ENCODE measurements at places on chromosomes 16 and 17.

GRCh38 chr17:69654981-69655855 lies 240.7 kb downstream of the MAP2K6 start:
- no peak for DNase-seq

GRCh38 chr17:39813631-39814030 lies 50.5 kb downstream of the IKZF3 start:
- no peak for DNase-seq

DNA sequence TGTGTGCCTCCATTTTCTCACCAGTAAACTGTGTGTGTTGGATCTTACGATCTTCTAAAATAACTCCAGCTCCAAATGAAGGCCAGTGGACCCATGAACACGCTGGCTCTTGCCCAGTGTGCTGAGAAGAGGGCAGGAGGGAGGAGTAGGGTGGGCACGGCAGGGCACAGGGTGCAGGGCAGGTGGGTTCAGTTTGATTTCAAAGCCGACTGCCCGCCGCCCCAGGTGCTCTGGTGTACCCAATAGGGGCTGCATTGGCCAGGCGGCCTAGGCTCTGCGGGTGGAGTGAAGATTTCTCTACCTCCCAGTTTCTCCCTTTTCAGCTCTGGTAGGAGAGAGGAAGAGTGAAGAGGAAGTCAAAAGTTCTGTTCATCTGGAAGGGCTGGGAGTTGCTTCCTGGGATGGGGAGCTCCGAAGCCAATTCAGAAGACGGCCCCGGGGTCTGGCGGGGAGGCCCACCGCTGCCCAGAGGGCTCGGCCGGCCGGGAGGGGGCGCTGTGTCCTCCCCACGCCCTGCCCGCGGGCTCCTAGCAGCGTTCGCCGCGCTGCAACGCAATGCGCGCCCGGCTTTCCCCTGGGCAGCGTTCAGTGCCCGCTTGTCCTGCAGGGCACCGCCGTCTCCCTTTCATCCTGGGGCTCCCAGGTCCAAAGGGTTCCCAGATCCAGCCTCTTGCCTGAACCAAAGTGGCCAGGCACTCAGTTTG lies 1.1 kb upstream of the CRHR1 start:
- DNase-seq = peak; percentile 45

DNA sequence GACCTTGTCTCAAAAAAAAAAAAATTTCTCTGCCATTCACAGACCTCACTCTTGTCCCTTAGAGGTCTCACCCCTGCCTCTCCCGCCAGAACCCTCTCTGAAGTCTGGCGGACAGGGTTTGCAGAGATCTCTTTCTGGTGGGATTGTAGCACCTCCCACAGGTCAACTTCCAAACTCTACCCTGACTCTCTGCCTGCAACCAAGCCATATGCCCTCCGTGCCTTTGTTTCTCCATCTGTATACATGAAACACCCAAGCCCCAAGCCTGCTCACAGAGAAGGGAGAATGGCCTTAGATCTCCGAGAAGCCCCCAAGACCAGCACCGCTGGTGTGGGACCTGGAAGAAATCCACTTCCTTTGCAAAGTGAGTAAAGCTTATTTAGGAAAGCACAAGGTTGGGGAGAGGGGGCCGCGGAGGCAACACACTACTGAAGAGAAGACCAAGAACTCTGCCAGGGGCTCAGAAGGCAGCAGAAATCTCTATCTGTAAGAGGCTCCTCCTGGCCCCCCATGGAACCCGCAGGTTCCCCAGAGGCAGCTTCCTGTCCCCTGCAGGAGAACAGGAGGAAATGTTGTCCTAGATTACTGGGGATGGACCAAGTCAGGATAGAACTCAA lies 219.9 kb downstream of the C16orf78 start:
- DNase-seq = no peak

- no peak for DNase-seq
These were observed 25.6 kb upstream of the ABCC11 start for GRCh38 chr16:48272837-48273421.

DNA sequence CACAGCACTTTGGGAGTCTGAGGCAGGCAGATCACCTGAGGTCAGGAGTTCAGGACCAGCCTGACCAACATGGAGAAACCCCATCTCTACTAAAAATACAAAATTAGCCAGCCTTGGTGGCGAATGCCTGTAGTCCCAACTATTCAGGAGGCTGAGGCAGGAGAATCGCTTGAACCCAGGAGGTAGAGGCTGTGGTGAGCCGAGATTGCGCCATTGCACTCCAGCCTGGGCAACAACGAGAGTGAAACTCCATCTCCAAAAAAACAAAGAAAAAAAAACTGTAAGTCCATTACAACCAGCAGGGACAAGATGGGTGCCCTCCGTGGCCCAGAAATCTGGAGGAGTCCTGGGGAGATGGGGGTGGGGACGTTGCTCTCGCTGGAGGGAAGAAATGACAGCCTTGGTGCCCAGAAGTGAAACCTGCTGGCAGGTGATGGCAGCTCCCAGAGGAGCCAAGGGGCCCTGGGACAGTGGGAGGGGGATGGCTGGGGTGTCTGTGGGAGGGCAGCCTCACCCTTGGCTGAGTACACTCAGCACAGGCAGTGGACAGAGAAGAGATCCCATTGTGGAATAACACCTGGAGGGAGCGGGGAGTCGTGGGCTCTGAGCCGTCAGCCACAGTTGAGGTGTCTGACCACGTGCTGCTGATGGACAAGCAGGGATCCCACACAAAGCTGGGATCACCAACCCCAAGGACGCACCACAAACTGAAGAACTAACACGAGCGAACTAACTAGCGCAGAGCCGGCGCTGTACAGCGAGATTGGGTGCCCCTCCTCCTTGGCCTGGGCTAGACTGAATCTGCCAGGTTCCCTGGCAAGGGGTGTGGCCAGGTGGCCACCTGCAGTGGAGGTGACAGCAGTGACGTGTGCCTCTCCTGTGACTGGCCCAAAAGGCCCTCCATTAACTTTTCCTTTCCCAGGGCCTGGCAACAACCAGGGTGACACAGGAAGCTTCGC lies 46.9 kb upstream of the BAHCC1 start:
- peak; percentile 72 for DNase-seq

- no peak for DNase-seq
These were observed at the start of gene NLRC3 for GRCh38 chr16:3577302-3577752. Gene NLRC3 (minus strand): TSS chr16:3577403. CDS start chr16:3565036, 12,367 bp downstream.

DNA sequence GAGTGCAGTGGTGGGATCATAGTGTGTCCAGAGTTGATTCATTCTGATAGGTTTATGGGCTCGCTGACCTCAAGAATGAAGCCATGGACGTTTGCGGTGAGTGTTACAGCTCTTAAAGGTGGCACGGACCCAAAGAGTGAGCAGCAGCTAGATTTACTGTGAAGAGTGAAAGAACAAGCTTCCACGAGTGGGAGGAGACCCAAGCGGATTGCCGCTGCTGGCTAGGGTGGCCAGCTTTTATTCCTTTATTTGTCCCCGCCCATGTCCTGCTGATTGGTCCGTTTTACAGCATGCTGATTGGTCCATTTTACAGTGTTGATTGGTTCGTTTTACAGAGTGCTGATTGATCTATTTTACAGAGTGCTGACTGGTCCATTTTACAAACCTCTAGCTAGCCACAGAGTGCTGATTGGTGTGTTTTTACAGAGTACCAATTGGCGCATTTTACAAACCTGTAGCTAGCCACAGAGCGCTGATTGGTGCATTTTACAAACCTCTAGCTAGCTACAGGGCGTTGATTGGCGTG lies 17.5 kb downstream of the CACNG4 start:
- DNase-seq = no peak

GRCh38 chr16:2159175-2159838 lies 3.7 kb downstream of the TRAF7 start:
- DNase-seq = no peak

- DNase-seq = no peak
These were observed 19.6 kb upstream of the MFSD6L start for GRCh38 chr17:8818654-8819330.

DNA sequence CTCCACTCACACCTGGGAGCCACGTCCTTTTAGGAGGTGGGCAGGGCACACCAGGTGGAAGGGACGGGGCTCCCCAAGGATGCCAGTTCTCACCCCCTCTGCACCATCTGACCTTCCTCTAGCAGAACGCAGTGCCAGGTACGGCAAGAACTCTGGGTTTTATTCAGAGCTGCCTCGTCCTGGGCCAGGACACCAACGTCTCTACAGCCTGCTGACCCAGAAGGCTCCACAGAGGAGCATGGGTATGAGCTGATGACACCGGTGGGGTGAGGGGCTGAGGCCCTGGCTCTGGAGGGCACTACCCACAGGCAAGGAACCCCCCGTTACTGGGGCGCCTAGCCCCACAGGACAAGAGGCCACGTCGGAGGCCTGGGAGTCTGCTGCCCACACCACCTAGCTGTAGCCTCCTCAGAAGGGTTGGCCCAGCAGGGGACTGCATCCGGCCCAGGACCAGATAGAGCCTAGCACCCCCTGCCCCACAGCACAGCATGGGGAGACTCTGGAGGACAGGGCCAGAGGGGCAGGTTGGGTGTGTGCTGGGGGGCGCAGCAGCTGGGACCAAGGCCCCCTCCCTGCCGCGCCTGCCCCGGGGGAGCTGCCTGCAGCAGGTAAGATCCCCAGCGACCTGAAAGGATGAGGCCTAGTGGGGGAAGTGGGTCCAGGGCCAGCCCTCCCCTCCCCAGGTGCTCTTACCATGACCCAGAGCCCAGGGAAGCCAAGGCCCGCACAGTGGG lies 13.9 kb downstream of the BCAR1 start:
- no peak for DNase-seq

GRCh38 chr17:1909985-1910384 lies 80.2 kb downstream of the RPA1 start:
- DNase-seq = no peak

DNA sequence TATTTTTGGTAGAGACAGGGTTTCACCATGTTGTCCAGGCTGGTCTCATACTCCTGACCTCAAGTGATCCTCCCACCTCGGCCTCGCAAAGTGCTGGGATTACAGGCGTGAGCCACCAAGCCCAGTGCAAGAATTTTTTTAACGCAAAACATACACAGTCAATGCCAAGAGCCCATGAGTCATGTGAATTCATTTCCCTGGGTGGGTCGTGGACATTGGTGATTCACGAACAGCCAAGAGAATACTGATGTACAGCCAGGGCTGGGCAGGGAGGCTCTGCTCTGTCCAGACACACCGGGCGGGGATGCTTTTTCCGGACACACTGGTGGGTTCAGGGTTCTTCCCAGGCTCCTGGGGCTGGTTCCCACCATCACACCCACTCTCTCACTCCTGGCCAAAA lies 17.7 kb downstream of the SLC38A8 start:
- DNase-seq = no peak

DNA sequence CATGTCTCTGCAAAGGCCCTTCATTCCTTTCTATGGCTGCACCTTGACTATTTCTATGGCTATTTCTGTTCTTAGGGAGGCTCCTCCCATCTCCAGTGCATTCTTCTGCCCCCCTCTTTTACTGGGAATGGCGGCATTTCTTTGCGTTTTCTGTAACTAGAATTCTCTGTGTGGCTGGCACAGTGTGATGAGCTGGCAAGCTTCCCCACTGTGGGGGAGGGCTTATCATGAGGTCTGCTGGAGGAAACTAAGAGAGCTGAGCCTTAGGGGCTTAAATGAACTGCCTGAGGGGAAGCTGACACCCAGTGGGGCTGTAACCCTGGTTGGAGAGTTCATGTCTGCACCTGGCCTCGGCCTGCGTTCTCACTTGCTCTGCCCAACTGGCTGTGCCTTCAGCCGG lies 1.5 kb upstream of the CARD14 start:
- DNase-seq = no peak

DNA sequence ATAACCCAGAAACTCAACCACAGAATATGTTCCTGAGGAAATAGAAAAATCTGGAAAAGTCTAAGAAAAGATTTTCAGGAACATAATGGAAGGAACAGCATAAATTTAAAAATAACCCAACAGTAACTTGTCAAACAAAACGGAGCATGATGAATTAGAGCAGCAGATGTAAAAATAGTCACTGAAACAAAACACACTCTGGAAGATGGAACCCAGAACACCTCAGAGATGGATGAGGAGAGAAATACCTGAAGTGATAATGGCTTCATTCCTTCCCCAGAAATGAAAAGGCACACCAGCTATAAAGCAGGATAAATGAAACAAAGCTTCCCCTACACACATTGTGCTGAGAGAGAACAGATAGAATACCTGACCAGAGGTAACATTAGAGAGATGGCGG lies 6.3 kb downstream of the TK1 start:
- no peak for DNase-seq

DNA sequence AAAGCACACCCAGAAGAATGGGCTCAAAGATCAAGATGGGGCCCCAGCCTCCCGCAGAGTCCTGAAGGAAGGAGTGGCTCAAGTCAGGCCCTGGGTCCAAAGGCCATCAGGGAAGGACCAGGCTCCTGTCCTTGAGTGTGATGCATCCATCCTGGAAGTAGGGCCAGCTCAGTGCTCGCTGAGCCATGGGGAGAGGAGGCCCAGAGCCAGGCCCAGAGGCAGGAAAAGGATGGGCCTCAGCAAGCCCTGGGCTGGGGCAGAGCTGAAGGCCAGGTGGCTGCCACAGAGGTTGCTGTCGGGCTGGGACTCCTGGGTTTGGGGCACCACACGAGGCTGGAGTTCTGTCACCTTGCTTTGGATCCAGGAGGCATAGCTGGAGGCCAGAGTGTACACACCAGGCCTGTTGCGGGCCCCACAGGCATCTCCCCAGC lies 3.7 kb downstream of the PRSS8 start:
- DNase-seq = no peak

DNA sequence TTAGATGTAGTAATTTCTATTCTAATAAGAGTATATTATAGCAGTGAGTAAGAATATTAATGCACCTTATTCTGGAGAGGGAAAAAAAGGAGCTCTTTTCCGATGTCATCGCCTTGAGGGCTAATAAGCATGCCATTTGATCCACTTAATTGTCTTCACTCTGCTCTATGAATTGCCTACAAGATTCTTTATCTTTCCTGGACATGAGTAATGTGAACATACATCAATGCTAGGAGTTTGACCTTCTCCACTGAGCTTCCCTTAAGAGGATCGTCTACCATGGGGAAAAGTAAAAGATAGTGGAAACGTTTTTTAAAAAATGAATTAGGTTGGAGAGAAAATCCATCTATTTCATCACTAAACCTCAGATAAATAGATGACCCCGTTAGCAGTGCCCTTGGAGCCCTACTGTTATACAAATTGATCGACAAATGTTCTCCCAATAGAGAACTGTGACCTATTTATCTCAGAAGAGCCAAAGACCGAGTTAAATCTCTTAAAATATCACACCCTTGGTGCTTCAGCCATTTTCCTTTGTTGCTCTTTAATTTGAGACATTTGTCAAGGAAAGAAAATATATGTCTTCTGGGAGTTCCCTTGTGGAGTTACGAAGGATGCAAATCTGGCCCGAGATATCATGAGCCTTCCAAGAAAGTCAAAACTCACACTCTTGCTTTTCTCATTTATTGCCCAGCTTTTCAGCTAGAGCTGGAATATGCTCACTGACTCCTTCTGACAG lies 898.5 kb downstream of the KCNJ2 start:
- no peak for DNase-seq

DNA sequence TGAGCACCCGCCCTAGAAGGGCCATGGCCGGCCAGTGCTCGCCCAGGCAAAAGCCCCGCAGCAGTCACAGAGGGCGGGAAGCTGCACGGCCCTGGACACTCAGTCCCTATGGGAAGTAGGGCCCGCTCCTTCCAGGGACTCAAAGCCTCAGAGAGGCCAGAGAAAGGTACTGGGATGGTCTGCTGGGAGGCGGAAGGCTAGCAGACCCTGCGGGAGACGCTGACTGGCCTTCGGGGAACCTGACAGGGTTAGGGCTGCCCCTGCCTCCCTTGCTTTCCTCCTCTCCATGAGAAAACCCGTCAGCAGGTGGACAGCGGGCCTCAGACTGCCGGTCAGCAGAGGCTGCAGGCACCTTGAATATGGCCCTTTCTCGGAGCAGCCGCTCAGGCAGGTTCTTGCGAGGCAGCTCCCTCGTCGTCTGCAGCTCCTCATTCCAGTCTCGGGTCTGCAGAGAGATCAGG lies 11.5 kb downstream of the CLUH start:
- no peak for DNase-seq

- no peak for DNase-seq
These were observed 48.9 kb downstream of the FBXL20 start for GRCh38 chr17:39352511-39352910.

Measured in NCI-H774 (cell line).